ENCODE measurements at places on chromosomes 7 and 10. TPM values are rescaled to one million over a fixed set of nuclear protein-coding genes. Genes with fewer than 3 reads are reported as not detected.

The PKD1L1 gene
- 0.22 TPM for polyA plus RNA-seq

The CYP3A7 gene
- 0.04 TPM for polyA plus RNA-seq

The SMURF1 gene
- polyA plus RNA-seq, result 15.1 TPM

The ZDHHC4 gene
- polyA plus RNA-seq, result 42.4 TPM

The OSBPL3 gene
- 11.3 TPM for polyA plus RNA-seq

The CNPY1 gene
- polyA plus RNA-seq, result not detected

The EBF3 gene
- 3.6 TPM for polyA plus RNA-seq

The FAM170B gene
- not detected for polyA plus RNA-seq

The FAM241B gene
- 1.2 TPM for polyA plus RNA-seq

The PON3 gene
- polyA plus RNA-seq, result 18.6 TPM

The GDF2 gene
- not detected for polyA plus RNA-seq

The GATA3 gene
- polyA plus RNA-seq, result 0.24 TPM

The OR2A5 gene
- not detected for polyA plus RNA-seq

The URGCP gene
- 55.1 TPM for polyA plus RNA-seq

The FOXI2 gene
- polyA plus RNA-seq, result 0.01 TPM

The PTPRN2 gene
- 5.7 TPM for polyA plus RNA-seq

The ZNF394 gene
- 23.1 TPM for polyA plus RNA-seq

The PSTK gene
- 5.1 TPM for polyA plus RNA-seq

The TAS2R41 gene
- polyA plus RNA-seq, result not detected

The ZPBP gene
- 0.30 TPM for polyA plus RNA-seq

The FAM25A gene
- not detected for polyA plus RNA-seq

The C10orf95 gene
- polyA plus RNA-seq, result not detected

The TPST1 gene
- polyA plus RNA-seq, result 42.6 TPM

The COL26A1 gene
- polyA plus RNA-seq, result 0.38 TPM

The KLF14 gene
- not detected for polyA plus RNA-seq

The DRGX gene
- not detected for polyA plus RNA-seq

The PTF1A gene
- not detected for polyA plus RNA-seq

The ABCA13 gene
- 0.02 TPM for polyA plus RNA-seq

The SUGCT gene
- polyA plus RNA-seq, result 4.3 TPM

The TBC1D12 gene
- 7.7 TPM for polyA plus RNA-seq

The LRIT1 gene
- polyA plus RNA-seq, result not detected
